Sciatic nerve (tissue), 2 donors: ENCODE measurements at places on chromosomes 16 and 17.

DNA sequence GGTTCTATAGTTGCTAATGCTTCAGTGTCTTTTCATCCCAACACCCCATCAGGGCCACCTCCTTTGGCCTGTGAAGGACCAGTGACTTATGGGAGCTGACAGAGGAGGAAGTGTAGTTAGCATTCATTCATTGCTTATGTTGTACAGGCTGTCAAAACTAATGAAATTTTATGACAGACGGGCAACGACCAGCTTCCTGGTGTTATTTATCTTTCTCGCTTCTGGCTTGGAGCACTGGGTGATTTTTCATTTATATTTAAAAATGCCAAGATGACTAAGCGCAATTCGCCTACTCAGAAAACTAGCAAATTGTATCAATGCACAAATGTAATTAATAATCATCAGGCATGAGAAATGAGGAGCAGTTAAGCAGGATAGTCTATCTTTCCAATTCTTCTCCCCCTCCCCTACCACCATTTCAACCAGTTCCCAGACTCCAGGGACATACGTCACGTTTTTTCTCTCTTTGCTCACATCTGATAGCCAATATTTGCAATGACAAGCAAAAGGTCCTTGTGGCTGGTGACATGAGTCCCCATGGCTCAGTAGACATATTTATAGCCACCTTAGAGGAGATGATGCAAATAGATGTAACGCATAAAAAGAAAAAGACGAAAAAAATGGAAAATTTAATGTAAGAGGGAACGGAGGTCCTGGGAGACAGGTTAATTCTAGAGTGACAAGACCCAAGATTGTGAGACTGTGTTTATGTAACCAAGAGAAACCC, 11.2 kb downstream of the CDRT15 start:
- no peak for DNase-seq

DNA sequence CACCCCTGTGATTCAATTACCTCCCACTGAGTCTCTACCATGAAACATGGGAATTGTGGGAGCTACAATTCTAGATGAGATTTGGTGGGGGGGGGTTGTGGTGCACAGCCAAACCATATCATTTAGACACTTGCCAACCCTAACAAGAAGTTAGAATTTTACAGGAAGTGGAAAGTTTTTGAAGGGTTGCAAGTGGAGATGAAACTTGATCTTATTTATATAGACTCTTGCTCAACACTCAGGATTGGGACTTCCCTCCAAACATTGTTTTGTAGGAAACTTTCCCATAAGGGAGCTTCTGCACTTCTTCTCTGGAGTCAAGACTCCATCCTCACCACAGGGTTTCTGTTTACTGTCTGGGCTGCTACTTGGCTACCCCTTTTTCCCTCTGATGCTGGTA, 266.7 kb upstream of the CDH11 start:
- no peak for DNase-seq

DNA sequence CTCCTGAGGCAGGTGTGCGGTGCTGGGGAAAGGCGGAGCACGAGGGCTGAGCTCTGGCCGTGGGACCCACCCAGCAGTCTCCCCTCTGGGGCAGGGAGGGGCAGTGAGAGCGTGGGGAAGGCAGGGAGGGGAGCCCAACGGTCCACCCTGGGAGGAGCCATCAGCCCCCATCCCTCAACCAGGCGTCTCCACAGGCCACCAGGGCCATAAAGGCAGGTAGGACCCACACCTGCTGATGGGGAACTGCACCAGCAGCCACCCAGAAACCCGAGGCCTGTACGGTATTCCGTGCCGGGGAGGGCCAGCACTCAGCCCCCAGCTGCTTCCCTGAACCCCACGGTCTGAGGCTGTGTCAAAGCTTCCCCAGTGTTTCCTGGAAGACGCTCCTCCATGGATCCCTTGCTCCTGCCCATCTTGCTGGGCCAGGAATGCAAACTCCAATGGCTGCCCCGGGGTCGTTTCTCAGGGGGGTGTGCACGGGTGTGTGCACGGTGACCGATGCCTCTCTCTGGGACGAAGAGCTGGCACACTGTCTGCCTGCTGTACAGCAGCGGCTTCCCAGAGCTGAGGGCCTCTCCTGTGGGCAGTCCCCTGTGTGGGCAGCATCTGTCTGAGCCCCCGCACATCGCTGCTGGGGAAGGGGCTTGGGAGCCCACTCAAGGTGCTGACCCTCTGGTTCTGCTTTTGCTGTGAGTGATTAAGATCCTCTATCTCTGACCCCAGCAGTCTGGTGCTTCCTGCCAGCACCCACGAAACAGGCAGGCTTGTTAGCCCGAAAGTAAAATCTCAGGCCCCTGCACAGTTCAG, 17.2 kb upstream of the METRNL start:
- no peak for DNase-seq

DNA sequence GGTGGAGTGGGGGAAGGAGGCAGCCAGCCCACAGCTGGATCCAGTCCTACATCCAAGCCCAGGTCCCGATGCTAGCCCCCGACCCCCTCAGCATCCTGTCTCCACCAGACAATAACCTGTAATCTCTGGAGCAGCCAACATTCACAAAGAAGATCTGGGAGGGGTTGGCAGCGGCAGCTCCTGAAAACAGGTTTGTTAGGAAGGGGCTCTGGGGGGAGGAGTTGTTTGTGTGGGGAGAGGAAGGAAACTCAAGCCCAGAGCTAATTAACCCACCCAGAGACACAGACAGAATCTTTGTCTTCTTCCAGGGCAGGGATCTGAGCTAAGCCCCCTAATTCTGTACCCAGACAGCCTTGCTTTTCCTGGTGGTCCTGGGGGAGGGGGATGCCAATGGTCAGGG, 4.6 kb upstream of the C17orf113 start:
- no peak for DNase-seq

DNA sequence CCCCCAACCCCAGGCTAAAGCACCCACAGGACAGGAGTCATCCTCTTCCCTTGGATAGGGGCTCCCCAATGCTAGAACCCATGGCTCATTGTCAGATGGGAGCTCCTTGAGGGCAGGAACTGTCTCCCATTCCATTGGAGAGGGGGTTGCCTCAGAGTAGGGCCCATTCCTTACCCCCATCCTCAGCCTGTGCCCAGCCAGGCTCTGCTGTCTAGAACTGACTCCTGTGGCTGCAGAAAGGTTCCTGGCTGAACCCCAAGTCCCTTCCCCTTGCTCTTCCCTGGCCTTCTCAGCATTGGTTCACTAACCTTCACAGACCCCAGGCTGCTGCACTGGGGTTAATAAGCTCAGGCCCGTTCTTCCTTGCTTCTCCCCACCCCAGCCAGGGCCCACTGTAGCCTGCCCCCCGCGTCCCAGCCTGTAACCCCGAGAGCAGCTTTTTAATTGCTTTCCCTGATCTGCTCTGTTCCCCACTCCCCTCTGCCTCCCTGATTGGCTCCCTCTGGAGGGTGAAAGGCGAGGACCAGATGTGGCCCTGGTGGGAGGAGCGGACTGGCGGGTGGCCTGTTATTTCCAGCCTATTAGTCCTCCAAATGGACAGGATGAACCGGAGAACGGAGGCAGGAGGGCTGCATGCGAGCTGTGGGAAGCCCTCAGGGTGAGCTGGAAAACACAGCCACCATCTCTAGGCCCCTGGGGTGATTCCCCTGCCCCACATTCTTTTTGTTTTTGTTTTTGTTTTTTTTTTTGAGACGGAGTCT, 6.0 kb upstream of the GFAP start:
- peak; percentile 59 for DNase-seq

DNA sequence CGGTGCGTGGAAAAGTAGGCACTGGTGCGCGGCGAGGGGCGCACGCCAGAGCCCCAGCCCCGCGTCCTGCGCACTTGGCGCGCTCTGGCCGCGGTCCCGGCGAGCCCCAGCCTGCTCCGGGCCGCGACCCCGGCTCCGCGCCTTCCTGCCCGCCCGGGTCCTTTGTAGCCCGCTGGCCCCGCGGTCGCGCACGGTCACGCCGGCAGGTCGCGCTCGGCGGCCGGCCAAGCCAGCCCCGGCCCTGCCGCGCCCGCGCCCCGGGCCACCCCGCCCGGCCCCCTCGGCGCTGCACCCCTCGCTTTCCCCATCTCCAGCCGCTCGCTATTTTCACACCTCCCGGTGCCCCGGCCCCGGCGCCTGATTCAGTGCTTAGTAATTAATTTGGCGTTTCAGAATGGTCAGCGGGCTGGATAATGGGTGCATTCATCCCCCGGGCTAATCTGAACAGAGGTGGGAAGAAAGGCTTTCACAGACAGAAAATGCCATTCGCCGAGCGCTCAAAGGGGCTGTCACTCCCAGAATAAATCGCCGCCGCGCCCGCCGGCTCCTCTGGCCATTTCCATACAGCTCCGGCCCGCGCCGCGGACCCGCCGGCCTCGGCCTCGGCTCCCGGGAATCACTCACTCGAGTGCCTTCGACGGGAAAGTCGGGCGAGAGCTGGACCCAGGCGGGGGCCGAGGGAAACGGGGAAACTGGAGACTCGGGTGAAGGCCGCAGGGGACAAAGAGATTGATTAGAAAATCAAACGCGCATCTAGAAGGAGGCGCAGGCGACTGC, 17.8 kb upstream of the NTN1 start:
- DNase-seq: no peak

- DNase-seq: no peak
Measured at GRCh38 chr16:54957403-54958166, 26.9 kb downstream of the IRX5 start.

DNA sequence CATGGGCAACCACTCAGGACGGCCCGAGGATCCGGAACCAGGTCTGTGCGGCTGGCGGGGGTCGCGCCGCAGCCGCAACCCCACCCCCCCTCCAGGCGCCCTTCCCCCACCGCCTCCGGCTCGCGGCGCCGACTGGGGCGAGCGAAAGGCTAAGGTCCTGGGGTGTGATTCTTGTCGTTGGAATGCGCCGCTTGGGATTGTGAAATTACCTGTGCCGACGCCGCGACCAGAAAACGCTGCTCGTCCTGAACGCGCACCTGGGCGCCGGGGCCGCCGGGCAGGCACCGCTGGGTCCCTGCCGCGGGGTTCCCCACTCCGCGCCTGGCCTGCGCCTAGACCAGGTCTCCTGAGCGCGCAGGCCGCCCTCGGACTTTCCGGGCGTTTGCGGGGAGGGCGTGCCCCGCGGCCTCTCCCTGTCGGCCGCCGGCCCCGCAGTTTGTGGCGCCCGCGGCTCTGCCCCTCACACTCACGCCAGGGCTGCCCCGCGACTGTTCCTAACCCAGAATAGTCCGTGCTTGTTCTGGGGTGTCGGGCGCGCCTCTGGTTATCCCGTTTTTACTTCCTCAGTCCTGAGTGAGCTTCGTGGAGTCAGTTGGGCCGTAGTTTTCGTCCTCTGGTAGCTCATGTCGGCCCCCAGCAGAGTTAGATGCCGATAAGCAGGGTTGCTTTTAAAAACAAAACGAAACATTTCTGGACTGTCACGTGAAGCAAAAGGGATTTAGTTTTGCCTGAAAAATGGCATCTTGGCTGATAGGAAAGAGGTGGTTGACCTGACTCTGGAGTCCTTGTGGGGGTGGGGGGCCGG, 147.2 kb downstream of the SPECC1 start:
- DNase-seq: no peak

GRCh38 chr17:31695456-31696090, 163.5 kb downstream of the COPRS start:
- no peak for DNase-seq

DNA sequence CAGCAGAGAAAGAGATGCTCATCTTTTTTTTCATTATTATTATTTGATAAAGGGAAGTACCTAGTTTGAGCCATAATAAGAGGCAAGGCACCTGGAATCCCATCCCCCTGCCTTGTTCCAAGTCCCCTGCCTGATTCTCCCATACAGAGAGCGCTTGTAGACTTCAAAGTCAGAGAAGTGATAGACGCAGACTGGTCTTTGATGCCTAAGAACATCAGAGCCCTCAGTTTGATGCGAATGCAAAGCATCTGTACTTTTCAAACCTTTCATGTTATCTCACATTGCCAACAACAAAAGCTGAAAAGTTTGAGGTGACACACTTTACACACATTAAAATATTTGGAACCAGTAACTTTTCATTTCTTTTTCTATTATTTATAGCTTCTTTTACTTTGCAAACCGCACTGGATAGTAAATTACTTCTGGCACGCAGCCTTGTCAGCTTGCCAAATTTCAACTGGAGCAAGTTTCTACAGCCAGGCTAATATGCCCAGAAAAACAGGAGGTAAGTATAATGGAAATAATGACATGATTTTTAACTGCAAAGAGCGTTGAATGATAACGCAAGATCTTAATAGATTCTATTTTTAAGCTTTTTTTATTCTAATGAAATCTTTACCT, 5.9 kb upstream of the UTP6 start:
- peak; percentile 76 for DNase-seq

DNA sequence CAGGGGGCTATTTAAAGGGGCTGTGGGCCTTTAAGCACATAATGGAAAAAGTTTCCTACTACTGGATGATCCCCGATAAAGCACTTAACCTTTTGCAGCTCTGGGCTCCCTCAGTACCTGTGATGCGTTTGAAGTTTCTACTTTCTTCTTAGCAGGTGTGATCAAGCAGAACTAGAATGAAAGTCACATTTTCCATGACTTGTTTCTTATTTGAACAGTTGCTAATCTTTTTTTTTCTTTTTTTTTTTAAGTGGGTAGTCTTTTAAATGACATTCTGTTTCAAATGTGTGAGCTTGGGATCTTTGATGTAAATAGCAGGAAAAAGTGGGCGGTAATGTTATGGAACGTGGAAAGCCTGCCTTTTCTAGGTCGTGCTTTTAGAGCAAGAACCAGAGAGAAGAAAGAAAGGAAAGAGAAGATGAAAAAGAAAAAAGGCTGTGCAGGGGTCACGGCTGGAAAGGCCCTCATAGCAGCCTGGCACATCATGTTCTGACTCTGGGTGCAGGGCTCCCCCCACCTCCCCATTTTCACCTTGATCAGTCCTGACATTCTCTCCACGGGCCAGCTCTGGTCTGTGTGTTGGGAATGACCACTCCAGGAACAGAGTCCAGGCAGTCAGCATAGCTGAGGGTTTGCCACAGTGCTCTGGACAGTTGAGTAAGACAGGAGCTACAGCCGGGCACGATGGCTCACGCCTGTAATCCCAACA, 150.6 kb downstream of the CLEC16A start:
- DNase-seq: no peak

DNA sequence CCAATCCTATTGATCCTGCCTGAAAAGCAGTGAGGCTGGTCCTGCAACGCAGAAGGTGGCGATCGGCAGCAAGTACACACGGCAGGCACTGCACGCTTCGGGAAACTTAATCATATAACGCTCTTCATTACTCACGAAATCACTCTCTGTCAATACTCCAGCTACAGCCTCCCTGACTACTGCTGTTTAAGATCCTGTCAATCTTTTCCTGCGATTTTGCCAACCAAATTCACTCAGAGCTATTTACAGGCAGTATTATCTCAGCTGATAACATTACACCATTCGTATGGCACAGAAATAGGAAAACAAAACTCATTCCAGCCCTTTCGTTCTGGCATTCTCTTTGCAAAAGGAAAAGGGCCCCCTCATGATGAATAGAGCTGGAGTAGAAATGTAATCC, 262.4 kb upstream of the CDH8 start:
- DNase-seq: no peak
